AG04450 (cell line): ENCODE measurements at places on chromosomes 5 and 9. TPM values are rescaled to one million over a fixed set of nuclear protein-coding genes. Genes with fewer than 3 reads are reported as not detected.

GRCh38 chr9:75607521-75607920 lies 283.0 kb upstream of the PCSK5 start:
- no peak for DNase-seq

DNA sequence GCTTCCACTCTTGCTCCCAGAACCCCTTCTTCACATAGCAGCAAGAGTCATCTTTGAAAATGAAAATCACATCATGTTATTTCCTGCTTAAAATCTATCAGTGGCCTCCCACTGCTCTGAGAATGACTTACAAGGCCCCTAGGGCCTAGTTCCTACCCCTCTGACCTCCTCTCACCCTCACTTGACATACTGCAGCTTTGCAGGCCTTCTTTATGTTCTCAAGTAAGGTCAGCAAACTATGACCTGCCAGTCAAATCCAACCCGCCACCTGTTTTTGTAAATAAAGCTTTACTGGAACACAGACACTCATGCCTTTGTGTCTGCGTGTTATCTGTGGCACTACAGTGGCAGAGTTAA lies 185.7 kb downstream of the NR3C1 start:
- DNase-seq: no peak

GRCh38 chr9:108816037-108816436 lies 39.7 kb downstream of the ACTL7B start:
- DNase-seq: no peak

DNA sequence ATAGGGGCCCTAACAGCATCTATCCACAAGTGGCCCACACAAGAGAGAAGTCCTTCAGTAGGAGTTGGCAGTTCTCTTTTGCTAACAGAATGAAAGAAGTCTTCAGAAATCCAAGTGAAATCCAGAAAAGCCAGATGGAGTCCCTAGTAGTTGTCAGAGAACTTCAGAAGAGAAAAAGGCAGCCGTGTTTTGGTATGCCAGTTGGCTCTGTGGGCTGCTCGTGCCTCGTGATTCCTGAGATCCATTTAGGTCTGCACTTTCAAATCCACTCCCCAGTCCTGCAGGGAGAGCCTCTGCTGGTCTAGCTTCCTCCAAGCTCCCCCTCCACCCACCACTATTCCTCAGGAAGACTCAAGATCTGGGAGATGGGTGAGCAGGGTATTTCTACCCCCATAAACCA lies 69.0 kb downstream of the CFAP90 start:
- DNase-seq: no peak

DNA sequence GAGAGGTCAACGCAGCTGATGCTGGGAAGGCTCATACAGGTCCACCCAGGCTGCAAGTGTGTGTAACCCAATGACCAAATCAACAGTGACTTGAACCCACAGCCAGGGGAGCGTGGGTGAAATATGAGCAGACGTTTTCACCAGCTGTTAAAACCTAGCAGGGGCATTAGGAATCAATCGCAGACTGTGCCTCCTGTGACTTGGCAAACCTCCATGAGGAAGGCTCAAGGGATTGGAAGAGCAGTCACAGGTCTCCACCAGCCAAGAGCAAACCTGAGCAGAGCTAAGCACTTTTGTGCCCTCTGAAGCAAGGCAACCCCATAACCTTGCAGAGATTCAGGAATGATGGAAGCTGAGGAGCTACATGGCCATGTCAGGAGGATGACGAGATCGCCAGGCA lies 25.5 kb downstream of the INSYN2B start:
- DNase-seq: no peak

- DNase-seq: peak; percentile 50
These were observed at the start of gene FCHSD1 for GRCh38 chr5:141650851-141651727. Gene FCHSD1 (minus strand): TSS chr5:141651418. CDS start chr5:141651368, 50 bp downstream.

GRCh38 chr9:128690684-128691034 lies 1.6 kb downstream of the SET start:
- DNase-seq: no peak

GRCh38 chr9:134278974-134279640 lies 47.1 kb upstream of the RXRA start:
- DNase-seq: no peak

GRCh38 chr9:137406085-137406760 lies 16.7 kb downstream of the EXD3 start:
- DNase-seq: no peak

- DNase-seq: no peak
These were observed 115.3 kb downstream of the SLIT3 start for GRCh38 chr5:169185626-169186025.

DNA sequence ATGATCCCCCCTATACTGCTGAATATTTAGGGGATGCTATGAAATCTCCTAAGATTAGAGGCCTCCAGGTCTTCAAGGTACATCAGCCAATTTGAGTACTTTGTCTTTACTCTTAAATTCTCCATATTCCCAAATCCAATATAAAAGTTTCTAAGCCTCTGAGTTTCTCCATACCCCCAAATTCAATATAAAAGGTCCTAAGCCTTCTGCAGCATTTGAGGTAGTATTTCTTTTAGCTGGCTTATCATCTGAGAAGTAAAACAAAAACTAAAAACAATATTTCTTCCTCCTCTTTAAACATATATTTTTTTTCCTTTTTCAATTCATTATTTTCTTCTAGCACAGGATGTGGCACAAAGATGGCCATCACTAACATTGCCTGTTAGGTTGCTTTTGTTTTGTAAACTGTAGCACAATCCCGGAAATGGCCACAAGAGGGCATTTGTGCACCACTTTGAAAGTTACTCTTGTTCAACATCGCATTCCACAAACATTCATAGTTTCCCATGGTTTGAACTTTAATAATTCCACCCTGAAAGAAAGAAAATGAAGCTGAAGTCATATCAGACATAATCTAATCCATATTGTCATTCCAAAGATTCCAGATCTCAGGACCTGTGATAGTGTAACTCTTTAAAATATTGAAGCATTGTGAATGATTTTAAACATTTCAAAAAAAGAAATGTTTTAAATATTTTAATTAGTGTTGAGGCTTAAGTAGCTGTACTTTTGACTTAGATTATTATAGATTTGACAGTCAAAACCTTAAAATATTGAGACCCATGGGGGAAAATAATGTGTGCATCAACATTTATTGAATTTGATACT lies 21.0 kb upstream of the SCGB3A2 start:
- peak; percentile 15 for DNase-seq

- no peak for DNase-seq
These were observed 207.1 kb upstream of the MEF2C start for GRCh38 chr5:89090037-89090436.

- DNase-seq: no peak
These were observed 185.7 kb upstream of the GNA14 start for GRCh38 chr9:77833561-77834429.

DNA sequence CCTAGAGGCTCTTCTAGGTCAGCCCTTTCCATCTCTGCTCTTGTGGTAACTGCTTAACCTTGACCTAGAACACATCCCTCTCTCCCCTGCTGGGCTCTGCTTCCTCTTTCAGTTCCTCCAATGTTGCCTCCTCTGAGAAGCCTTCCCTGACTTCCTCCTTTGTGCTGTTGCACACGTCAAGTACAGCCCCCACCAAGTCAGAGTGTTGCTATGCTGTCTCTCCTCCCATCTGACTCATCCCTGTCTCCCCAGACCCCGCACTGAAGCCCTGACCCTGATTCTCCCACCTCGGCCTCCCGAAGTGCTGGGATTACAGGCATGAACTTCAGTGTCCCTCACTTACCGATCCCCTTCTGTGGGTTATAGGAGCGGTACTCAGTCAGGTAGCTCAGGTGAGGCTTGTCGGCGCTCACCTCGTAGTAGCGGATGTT lies 10.4 kb upstream of the TRIM14 start:
- DNase-seq: no peak

DNA sequence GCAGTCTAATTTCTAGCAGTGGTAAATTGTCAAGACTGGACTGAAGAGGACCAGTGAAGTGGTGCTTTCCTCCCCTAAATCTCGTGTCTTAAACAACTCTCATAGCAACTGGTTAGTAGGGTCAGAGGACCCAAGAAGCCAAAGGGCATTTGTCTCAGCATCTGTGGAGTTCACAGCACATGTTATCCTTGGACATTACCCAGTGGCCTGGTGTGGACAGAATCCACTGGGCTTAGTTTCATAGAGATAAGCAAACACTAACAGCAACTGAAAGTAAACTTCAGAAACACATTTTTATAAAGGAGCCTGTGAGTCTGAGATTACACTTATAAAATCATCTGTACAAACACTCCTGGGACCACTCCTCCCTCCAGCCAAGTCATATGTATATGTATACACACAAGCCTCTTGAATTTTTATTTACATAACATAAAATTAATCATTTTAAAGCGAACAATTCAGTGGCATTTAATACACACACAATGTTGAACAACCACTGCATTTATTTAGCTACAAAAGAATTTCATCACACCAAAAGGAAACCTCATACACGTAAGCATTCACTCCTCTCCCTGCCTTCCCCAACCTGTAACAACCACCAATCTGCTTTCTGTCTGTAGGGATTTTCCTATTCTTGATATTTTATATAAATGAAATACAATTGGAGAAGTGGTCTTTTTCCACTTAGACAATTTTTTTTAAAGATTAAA lies 457.8 kb downstream of the RASEF start:
- DNase-seq: no peak

DNA sequence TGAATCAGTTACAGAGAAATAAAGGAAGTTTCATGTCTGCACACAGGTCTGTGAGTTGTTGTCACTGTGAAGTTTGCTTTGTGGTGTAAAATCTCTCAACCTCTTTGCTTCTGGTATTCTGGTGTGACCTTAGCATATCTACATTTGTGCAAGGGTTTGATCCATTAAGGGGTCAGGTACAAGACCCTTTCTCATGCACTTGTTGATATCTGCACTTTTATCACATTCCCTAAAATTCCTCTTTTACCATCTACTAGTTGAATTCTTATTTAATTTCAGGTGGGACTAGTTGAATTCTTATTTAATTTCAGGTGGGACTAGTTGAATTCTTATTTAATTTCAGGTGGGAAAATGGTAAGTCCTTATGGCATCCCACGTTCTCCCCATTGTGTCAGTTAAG lies 306.7 kb upstream of the ZNF608 start:
- no peak for DNase-seq

DNA sequence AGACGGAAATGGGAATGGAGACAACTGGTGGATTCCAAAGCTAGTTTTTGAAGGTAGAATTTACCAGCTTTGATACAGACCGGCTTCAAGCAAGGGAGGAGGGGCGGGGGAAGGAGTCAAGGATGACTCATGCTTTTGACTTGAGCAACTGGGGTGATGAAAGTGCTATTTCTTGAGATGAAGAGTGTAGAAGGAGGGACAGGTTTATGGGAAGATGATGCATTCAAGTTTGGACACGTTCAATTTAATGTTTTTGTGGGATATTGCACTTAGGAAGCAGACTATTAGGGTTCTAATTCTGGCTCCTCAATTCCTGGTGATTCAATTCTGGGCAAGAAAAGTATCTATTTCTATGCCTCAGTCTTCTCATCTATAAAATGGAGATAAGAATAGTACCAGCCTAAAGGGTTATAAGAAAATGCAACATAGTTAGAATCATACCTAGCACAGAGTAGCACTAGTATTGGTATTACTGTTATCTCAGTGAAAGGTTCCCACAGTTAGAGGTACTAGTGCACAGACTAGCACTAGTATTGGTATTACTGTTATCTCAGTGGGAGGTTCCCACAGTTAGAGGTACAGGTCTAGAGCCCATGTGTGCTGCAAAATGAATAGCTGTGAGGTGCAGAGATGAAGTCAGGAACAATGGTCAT lies 4.6 kb downstream of the NIPAL4 start:
- peak; percentile 61 for DNase-seq

- no peak for DNase-seq
These were observed 295.9 kb upstream of the TNC start for GRCh38 chr9:115413766-115414382.

DNA sequence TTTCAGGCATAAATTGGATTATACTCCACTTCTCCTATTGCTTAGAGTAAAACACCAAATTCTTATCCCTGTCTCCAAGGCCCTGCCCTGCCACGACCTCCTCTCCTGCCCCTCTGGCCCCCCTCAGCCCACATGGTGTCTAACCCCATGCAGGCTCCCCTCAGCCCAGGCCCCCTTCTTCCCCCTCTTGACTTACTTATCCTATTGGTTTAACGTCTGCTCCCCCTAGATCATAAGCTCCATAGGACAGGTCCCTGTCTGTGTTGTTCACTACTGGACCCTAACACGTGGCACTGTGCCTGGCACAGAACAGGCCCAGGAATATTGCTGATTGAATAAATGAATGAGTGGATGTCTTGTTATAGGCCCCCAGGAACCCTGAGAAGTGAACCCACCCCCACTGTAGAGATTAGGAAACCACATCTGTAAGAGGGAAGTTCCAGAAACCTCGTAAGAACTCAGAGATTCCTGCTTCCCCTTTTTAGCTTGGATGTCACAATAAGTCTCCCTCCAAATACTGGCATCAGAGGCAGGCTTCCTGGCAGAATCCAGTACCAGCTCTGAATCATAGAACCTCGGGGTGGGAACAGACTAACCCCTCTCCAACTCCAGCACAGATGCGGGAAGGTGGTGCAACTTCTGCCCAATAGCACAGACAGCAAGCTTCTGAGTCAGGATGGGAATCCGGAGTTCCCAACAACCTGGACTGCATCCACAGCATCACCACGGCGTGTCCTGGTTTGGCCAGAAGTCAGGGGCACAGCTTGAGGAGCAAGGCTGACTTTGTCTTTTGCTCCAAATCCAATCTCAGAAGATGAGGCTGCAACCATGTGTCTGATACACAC lies 31.5 kb downstream of the HRH2 start:
- DNase-seq: no peak

- no peak for DNase-seq
These were observed at the start of gene RNF208 for GRCh38 chr9:137222190-137223077. Gene RNF208 (minus strand): TSS chr9:137222240. CDS start chr9:137221212, 1,028 bp downstream.

GRCh38 chr9:73162987-73163768 lies 11.5 kb downstream of the ANXA1 start:
- no peak for DNase-seq

DNA sequence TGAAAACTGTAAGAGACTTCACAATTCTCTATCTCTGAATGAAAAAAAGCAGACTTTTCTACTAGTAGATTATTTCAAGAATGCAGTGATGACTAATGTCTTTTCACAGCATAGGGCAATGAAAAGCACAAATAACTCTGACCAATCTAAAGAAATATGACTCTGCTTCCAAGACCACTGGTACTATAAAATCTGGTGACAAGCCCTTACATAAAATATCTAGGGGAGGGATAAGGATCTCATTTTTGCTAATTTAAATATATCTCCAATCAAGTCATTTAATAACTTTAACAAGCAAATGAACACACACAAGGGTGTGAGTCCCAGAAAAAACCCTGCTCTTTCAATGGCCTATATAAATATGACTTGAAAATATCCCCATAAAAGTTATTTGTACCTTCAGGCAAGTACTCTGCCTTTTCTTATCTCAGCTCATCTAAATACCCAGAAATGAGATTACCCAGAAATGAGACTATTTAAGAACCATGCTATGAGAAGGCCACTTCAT lies 105.2 kb downstream of the GNAQ start:
- no peak for DNase-seq

DNAI1 gene
- polyA plus RNA-seq: not detected in 2 replicates

SPATA31E1 gene
- 0.02 and 0.07 TPM in 2 replicates for polyA plus RNA-seq

ADGRD2 gene
- not detected in 2 replicates for polyA plus RNA-seq

SPINK4 gene
- polyA plus RNA-seq: not detected in 2 replicates

JAKMIP2 gene
- polyA plus RNA-seq: 0.02 and 0.19 TPM in 2 replicates

PAPPA gene
- polyA plus RNA-seq: 56.1 and 65.0 TPM in 2 replicates

HTR4 gene
- polyA plus RNA-seq: not detected in 2 replicates

RAB24 gene
- 35.4 and 38.8 TPM in 2 replicates for polyA plus RNA-seq

IFNA21 gene
- not detected in 2 replicates for polyA plus RNA-seq

SLC6A3 gene
- polyA plus RNA-seq: not detected in 2 replicates
